Bronchus fibroblast of lung (primary cell): ENCODE measurements at places on chromosomes 2 and 18. TPM values are rescaled to one million over a fixed set of nuclear protein-coding genes. Genes with fewer than 3 reads are reported as not detected.

ACVR1C gene
- not detected in 2 replicates for total RNA-seq

NPPC gene
- not detected in 2 replicates for total RNA-seq

RFX8 gene
- total RNA-seq: 2.9 and 4.2 TPM in 2 replicates

IL18R1 gene
- total RNA-seq: 1.0 and 1.3 TPM in 2 replicates

GALR1 gene
- total RNA-seq: not detected in 2 replicates

SERPINB4 gene
- total RNA-seq: not detected in 2 replicates

CETN1 gene
- total RNA-seq: not detected in 2 replicates

SCN7A gene
- 0.74 and 0.84 TPM in 2 replicates for total RNA-seq
